Globus pallidus (tissue), 1 donor: ENCODE measurements at places on chromosomes 6 and 20.

DNA sequence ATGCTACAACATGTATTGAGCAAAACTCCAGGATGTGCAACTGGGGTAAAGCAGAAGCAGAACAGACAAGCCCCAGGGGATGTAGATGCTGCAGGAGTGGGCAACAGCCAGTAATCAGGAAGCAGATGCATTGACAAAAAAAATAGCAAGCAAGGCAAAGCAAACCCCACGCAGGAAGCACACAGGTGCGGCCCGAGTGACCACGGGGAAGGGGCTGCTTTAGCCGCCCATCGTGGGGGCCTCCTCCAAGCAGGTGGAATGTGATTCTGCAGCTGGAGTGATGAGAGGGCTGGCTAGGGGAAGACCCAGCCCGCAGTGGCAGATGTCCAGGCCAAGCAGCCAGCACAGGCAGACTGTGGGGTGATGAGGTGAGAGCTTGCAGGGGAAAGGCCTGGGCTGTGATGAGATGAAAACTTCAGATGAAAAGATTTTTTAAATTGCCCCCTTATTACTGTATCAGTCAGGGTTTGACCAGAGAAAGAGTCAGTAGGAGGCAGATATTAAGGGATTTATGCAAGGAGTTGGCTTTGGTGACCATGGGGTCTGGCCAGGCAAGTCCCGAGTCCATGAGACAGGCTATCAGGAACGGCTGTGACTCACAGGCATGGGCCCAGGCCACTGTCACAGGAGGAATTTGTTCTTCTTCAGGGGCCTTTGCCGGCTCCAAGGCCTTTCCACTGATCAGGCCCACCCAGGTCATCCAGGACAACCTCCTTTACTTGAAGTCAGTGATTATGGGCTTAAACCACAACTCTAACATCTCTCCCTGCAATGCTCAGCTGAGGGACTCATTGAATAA lies 207.6 kb downstream of the ANKRD60 start:
- no peak for DNase-seq

- DNase-seq: no peak
Observed at GRCh38 chr20:51442602-51443001, 99.9 kb downstream of the NFATC2 start.

DNA sequence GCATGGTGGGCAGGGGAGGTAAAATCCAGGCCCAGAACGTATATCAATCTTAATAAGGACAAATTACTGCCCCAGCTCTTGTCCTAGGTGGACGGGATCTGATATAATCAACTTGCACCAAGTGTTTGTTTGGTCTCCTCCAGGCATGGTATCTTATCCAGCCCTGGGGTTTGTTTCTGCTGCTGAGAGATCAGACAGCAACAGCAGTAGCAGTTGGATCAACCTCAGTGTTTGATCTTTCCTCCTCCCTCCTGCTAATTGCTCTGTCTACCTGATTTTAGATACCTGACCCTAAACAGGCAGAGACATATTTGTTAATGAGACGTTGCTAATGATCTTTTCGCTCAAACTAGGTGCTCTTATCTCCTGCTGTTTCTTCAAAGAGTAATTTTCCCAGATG lies 100.4 kb upstream of the BACH2 start:
- no peak for DNase-seq

GRCh38 chr6:39493777-39494176 lies 171.3 kb upstream of the KCNK16 start:
- DNase-seq: no peak

DNA sequence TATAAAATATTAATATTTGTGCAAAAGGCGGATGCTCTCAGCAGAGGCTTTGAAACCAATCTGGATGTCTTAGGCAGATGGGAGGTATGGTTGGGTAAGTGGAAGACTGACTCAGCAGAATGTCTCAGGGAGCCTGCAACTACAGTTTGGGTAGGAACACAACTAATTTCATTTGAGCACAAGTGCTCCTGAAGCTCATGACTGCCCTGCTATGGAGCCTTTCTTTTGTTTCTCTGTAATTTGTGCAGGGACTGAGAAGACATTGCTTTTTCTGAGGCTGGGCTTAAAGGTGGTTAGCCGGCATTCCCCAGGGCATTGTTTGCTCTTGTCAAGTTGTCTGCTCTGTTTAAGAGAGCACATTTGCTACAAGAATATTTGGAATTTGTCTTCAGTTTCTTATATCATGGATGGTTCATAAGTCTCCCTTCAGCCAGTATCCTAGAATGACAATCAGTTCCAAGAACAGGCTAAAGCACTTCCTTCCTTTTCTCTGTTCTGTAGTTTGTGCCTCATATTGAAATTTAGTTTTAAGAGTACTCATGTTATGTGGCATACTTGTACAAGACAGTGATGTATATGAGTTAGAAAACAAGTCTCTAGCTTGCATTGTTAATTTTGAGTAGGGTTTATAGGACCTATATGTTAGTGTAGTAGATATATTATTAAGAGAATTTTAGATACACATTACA lies 208.3 kb downstream of the ZFAND3 start:
- no peak for DNase-seq

- DNase-seq: no peak
Observed at GRCh38 chr6:44704240-44705150, 317.0 kb downstream of the CDC5L start.

- DNase-seq: no peak
Observed at GRCh38 chr20:20611167-20611566, 101.3 kb downstream of the RALGAPA2 start.

DNA sequence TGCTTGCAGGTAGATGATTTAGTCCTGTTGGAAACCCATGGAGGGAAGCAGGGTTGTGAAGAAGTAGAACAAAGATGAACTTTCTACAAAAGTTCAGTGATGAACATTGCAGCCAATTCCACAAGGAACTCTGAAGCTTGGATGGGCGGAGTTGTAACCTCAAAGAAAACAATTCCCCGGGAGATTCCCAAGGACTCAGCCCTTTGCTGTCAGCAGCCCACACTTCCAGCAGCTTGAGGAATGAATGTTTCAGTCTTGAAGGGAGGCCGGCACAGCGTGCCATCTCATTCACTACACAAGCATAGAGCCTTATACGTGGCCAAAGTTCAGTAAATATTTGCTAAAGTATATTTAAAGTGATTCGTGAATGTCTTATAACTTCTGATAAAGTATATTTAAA lies 269.4 kb downstream of the NKAIN2 start:
- no peak for DNase-seq

GRCh38 chr20:44809380-44810060 lies 826 bp downstream of the RIMS4 start:
- DNase-seq: no peak

GRCh38 chr6:133544419-133544818 lies 303.3 kb downstream of the EYA4 start:
- no peak for DNase-seq

- DNase-seq: no peak
Observed at GRCh38 chr20:25547063-25547462, 38.3 kb downstream of the NINL start.

DNA sequence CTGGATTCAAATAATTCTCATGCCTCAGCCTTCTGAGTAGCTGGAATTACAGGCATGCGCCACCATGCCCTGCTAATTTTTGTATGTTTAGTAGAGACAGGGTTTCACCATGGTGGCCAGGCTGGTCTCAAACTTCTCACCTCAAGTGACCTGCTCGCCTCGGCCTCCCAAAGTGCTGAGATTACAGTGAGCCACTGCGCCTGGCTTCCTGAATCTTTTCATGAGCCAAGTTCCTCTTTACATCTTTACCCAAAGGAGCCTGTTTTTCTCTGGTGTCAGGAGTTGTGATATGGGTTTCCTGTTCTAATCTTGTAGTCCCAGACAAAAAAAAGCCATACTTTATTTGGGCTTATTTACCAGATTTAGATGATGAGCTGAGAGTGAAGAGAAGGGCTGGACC lies 34.4 kb downstream of the PCNA start:
- DNase-seq: peak; percentile 43

DNA sequence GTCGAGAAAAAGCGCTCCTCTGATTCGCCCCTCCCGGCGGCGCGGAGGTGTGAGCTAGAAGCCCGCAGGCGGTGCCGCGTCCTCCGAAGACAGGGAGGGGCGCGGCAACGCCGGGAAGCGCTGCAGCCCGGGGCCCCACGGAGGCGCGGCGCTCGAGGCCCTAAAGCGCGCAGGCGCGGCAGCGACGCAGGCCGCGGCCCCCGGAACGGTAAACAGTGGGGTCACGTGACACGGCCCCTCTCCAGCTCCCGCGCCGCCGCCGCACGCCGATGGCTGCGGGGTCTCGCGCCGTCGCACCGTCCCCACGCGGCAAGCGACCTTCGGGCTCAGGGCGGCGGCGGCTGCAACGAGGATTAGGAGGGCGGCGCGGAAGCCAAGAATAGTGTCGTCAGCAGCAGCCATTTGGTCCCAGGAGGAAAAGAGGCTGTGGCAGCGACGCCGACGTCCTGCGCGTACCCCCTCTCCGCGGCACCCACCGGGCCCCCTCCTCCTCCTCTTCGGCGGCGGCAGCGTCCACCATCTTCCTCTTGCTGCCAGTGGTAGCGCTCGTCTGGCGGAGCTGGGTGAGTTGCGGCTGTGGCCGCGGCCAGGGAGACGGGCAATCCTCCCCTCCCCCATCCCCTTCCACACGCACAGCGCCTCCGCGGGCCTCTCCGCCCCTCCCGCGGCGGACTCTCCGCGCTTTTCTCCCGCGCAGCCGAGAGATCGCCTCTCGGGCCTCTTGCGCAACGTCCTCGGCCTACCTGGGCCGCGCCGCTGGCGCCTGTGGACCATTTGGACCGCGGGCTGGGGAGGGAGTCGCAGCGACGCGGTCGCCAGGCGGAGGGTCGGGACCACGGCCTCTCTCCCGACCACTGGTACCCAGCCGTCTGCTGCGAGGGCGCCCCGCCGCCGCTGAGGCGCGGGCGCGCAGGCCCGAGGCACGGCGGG lies at the start of gene PHF3:
TSS of gene PHF3 (plus strand) at position 215 of the 930 bp plus-strand sequence. CDS start 10,750 bp downstream, outside the sequence.
- DNase-seq: peak; percentile 95

GRCh38 chr6:3041606-3042005 lies 26.7 kb upstream of the RIPK1 start:
- no peak for DNase-seq

- DNase-seq: peak; percentile 68
Observed at GRCh38 chr20:23937303-23938117, 51.1 kb downstream of the GGTLC1 start.

DNA sequence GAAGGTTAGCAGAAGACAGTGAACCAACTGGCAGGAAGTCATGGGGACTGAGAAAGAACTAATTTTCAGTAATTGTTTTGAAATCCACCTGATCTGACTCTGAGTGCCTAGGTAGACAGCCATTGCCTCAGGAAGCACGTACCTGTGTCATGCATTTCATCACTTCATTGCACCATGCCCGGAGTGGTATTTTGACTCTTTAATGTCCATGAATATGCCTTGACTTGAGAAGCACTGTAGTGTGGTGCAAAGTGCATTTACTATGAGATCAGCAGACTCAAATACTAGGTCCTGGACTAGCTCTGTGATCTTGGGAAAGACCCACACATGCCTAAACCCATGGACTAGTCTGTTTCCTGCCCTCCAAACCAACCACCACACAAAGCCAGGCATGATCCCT lies 370.9 kb upstream of the MARCKS start:
- no peak for DNase-seq

DNA sequence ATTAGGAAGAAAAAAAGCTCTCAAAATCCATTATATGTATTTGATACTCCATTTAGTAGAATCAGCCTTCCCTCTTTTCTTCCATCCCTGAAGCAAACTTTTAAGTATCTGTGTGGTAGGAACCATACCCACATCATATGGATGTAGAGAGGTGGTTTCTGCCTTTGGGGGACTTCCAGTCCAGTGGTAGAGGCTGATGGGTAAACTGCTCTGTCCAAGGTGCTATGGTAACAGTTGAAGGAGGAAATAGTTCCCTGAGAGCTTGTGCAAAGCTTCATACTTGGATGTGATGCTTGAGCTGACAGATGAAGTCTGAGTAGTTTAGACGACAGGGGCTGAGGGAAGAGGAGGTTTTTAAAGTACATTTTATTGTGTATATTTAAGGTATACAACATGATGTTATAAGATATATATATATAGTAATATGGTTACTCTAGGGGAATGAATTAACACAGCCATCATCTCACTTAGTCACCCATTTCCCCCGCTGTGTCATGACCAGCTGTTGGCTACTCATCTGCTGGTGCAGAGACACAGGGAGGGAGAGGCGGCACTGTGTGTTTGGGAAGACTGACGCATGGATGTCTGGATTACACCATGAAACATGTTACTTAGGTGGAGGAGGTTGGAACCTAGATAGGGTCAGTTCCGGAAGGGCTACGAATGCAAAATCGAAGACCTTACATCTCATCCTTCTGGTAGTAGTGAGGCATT lies 185.2 kb downstream of the FARS2 start:
- no peak for DNase-seq

GRCh38 chr6:30883685-30884520 lies at the start of gene DDR1:
TSS of gene DDR1 (plus strand) at chr6:30884519. CDS start at chr6:30888730, 4,211 bp downstream.
- peak; percentile 91 for DNase-seq

DNA sequence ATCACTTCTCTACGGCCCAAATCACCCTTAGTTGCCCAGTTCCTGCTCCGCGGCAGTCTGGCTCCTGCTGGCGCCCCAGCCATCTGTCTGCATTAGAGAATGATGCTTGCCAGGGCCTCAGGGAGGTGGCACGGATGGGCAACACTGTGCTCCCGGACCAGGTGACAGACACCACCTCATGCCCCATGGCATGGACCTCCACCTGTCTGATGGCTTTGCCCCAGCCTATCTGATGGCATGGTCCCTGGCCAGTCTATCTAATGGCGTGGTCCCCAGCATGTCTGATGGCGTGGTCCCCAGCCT lies 18.8 kb upstream of the MRGBP start:
- DNase-seq: no peak

DNA sequence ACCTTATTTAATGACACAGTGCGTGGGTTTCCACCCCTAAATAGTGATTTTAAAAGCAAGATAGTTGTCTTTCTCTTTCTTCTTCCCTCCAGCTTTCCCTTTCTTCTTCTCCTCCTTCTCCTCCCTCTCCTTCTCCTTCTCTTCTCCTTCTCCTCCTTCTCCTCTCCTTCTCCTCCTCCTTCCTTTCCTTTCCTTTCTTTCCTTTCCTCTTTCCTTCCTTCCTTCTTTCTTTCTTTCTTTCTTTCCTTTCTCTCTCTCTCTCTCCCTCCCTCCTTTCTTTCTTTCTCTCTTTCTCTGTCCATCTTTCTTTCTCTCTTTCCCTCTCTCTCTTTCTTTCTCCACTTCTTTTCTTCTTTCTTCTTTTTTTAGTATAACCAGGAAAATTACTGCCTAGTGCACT lies 670.6 kb downstream of the GRIK2 start:
- DNase-seq: no peak

DNA sequence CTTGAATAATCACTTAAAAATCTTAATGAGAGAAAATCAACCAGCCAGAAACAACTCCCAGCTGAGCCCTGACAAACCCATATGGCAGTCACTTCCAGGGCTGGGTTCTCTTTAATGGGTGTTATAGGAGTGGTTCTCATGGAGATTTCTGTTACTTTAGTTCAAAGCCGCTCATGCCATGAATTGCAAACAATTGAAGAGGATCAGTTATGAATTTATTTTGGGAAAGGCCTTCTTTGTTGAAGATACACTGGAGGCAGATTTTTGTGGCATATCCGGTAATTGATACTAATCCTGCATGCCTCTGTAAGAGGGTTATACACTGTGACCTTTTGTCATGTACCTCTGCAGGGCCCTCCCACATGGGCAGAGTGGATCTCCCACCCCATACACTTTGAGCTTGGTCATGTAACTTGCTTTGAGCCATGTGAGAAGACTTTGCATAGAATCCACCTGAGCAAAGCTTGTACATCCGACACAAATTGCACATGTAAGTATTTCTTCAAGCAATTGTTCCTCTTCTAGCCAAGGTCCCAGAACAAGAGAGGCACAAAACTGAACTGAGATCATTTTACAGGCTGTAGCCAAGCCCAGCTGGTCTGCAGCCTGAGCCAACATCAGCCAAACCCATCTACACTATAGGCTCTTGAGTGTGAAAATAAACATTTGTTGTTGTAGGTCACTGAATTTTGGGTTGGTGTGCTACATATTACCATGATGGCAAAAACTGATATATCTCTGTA lies 492.3 kb downstream of the PREX1 start:
- peak; percentile 78 for DNase-seq

GRCh38 chr20:41848180-41848579 lies 230.0 kb upstream of the CHD6 start:
- no peak for DNase-seq
